Lung (tissue), 17 donors: ENCODE measurements at places on chromosomes 1 and 21.

DNA sequence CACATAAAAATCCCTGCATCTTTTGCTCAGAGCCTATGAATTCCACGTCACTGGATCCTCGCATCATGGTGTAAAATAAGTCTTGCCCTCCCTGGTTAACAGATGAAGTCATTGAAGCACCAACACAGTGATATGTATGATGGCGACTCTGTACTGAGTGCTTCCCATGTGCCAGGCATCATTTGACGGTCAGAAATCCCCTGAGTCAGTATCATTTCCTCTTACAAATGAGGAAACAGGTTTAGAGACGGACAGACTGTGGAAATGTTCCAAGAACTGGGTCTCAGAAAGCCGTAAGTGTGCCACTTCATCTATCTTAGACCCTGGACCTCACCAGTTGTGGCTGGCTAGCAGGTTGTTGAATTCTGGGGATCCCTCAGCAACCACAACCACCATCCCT lies 5.1 kb upstream of the OLFML2B start:
- H3K4me3 ChIP-seq = no peak overlapping the region
- H3K27ac ChIP-seq = no peak overlapping the region
- H3K27me3 ChIP-seq = peaks cover 26% of the 10 kb centered on the region
- no peak for DNase-seq
- peaks cover 2% of the 10 kb centered on the region for H3K4me1 ChIP-seq
- no peaks in the 10 kb centered on the region for H3K36me3 ChIP-seq

GRCh38 chr1:155608888-155609225 lies 1.2 kb upstream of the MSTO1 start:
- H3K4me3 ChIP-seq = no peak overlapping the region
- no peak for DNase-seq
- peaks cover 9% of the 10 kb centered on the region for H3K36me3 ChIP-seq

DNA sequence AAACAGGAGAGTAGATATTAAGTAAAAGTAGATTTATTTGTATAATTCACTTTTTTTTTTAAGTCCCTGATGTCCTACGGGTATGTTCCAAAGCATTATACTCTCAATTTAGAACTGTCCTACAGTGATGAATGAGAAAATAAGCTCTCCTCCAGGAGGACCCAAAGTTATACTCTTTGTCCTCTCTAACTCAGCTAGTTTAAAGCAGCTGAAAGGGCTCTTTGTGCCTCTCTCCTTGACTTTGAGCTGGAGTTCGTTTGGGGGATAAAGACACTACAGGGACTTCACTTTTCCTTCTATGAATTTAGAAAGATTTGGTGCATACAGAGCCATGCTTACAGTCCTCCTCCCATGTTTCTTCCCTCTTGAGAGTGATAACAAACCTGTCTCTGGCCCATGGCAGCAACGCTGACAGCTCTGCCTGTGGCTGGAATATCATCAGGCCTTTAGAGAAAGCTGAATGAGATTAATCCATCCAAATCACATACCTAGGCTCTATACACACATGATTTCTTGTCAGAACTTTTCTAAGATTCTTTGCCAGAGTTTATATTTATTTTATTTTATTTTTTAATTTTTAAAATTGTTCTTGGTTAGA lies 134.3 kb downstream of the PIK3R3 start:
- H3K27ac ChIP-seq = no peak overlapping the region
- H3K36me3 ChIP-seq = no peaks in the 10 kb centered on the region
- DNase-seq = no peak

GRCh38 chr1:192564099-192564498 lies 11.5 kb upstream of the RGS1 start:
- H3K36me3 ChIP-seq = no peaks in the 10 kb centered on the region

DNA sequence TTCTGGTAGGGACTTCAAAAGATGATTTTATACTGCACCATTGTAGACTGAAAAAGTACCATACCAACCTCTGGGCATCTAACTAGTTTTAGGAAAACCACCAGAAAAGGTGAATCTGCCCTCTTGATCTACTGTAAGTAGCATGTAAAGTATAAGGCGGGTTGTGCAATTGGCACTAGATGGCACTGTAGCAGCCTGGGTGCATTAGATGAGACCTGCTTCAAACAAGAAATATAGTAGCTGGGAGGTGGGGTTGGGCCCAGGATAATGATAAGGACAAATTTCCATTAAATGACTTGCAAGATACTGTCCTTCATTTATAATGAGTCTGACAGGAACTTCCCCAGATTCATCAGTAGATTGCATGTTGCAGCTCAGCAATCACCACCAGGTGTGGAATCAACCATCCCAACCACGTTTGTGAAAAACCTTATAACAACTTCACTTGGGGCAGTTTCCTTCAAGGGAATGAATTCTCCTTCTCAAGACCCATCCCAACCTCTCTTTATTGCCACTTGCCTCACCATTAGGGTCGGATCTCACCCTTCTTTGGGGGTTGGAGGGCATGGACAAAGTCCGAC lies 37.3 kb upstream of the IL10 start:
- peak; percentile 23 for DNase-seq
- H3K4me1 ChIP-seq = peaks cover under 1% of the 10 kb centered on the region
- no peak overlapping the region for H3K27ac ChIP-seq
- H3K36me3 ChIP-seq = no peaks in the 10 kb centered on the region
- H3K27me3 ChIP-seq = no peaks in the 10 kb centered on the region
